ENCODE measurements at places on chromosomes 7 and 10.

DNA sequence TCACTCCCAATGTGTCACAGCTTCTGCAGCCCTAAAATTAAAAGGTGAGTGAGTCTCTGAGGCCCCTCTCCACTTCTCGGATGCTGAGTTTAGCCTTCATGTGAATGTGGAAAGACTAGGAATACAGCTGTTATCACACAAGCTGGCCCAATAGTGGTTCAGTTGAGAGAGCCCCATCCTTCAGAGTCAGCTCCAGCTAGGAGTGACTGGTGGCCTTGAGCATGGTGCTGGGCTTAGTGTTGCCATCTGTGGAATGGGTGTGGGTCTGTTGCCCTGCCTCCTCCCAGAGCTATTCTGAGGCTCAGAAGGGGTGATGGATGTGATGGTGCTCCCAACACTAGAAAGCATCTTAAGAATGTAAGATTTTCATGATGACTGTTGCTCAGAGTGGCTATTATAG lies 55.8 kb downstream of the FIGNL1 start:
- DNase-seq: no peak

GRCh38 chr10:69408318-69409175 lies 8.2 kb downstream of the TACR2 start:
- DNase-seq: peak; percentile 85

- DNase-seq: no peak
These were observed 4.7 kb upstream of the PWWP2B start for GRCh38 chr10:132392184-132392800.

DNA sequence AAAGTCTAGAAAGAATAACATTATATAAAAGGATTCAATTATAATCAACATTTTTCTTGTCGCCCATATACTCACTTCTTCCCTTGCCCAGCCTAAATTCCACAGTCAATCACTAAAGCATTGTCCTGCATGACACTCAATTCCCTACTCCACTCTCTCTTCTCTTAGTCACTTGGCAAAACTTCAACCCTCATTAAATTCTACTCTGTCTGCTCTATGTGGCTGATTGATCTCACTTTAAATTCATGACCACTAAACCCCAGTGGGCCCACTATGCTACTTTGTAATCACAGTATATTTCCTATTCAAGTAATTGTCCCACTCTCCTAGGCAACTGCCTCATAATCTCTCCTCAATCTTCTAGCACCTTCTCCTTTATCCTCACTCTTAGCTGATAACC lies 54.1 kb downstream of the MTERF1 start:
- DNase-seq: no peak

GRCh38 chr7:159145490-159145855 lies 806 bp upstream of the VIPR2 start:
- no peak for DNase-seq

DNA sequence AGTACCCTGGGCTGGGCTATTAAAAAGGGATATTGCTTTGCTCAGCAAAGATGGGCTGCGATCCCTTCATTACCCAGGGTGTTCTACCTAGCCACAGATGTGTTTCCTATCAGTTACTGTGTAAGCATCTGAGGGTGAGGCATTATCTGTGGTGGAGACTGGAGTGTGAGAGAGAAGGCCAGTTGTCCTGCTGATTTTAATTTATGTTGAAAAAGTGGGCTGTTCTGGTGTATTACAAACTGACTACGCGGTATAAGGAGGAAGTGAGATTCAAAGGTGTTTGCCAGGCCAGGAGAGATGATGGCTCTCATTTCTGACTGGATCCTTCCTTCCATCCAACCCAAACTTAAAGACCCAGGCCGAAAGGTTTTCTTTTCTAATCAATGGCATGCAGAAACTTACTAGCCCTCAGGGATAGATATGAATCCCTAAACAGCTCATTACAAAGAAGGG lies 7.6 kb downstream of the TCF7L2 start:
- DNase-seq: no peak

DNA sequence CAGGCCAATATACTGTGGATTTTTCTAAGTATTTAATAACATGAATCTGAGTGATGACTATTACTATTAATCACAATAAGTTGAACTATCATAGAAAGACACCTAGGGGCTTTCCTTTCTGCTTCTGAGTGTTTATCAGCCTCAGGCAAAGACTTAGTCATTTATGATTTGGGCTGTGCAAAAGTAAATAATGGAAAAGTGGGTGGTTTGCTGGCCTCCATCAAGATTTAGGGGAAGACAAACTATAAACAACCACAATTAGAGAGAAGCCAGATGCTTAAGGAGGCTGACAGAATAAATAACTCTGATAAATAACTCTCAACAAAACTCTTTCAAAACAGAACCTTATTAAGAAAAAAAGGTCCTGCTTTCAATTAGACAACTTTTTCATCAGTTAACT lies 64.7 kb downstream of the MACC1 start:
- DNase-seq: no peak

GRCh38 chr7:14834883-14835282 lies 67.7 kb downstream of the DGKB start:
- DNase-seq: no peak
